T-helper 1 cell (primary cell): ENCODE measurements at places on chromosomes 6 and 20.

- no peak for DNase-seq
These were observed 7.1 kb downstream of the UQCC2 start for GRCh38 chr6:33704215-33705066.

DNA sequence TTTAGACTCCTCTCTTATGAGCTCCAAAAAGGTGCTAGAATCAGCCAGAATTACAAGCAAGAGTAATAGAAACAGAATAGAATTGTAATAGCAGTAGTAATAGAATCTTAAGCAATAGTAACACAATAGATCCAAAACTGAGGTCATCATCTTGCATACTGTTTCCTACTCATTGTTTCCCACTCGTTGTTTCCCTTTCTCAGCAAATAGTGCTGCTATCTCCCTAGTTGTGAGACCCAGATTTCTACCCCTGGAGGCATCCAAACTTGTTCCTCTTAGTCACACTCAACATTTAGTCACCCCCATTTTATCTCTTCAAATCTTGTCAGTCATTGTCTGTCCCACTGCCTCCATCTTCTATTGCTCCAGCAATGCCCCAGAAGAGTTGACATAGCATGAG lies 356.9 kb upstream of the MARCKS start:
- no peak for DNase-seq

- no peak for DNase-seq
These were observed 25.8 kb downstream of the SAMD5 start for GRCh38 chr6:147534116-147534860.

- peak; percentile 53 for DNase-seq
These were observed 9.1 kb downstream of the SMPDL3A start for GRCh38 chr6:122798099-122798641.

GRCh38 chr6:89034586-89035251 lies 45.8 kb upstream of the PNRC1 start:
- DNase-seq: no peak

GRCh38 chr6:169810066-169810989 lies 58.9 kb downstream of the ERMARD start:
- DNase-seq: no peak

DNA sequence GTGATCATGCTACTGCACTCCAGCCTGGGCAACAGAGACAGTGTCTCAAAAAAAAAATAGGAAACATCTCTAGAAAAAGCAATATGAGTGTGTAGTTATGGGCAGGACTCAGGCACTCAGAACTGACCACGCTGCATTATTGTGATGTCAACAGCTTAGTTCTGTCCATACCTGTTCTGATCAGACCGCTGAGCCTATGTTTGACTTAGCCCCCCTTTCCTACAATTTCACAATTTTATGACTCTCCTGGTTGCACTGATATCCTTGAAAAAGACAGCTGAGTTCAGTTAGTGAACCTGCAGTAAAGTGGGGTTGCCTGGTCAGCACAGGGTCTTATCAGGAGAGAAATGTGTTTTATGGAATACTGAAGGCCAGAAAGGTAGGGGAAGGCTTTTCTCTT lies 37.8 kb upstream of the PRDM1 start:
- no peak for DNase-seq
